Activated CD4-positive, alpha-beta T cell treated with anti-CD3 and anti-CD28 coated beads, Interleukin-2, amount 50 U/mL, for 48 hours (primary cell): ENCODE measurements at places on chromosomes 5 and 9.
A peak's percentile ranks its signal among the peaks of the same experiment; 100 is the strongest.

- DNase-seq, result no peak
These were observed 1478.3 kb upstream of the CDH9 start for GRCh38 chr5:28516722-28517121.

DNA sequence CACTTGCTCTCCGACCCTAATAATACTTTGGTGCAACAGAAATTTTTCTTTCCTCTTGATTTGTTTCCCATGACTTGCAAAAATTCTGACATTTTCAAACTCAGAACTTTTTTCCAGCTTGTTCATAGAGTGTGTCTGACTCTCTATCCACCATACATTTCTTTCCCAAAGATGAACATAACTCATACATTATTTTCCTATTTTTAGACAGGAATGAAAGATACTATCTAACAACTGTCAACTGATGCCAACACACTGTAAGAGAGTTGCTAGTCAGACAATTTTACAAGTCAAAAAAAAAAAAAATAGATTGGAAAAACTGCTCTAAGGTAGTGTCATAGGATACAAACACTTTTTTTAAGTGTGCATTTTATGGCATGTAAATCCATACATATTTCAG is 1001.0 kb upstream of the WWC1 start:
- DNase-seq, result no peak

DNA sequence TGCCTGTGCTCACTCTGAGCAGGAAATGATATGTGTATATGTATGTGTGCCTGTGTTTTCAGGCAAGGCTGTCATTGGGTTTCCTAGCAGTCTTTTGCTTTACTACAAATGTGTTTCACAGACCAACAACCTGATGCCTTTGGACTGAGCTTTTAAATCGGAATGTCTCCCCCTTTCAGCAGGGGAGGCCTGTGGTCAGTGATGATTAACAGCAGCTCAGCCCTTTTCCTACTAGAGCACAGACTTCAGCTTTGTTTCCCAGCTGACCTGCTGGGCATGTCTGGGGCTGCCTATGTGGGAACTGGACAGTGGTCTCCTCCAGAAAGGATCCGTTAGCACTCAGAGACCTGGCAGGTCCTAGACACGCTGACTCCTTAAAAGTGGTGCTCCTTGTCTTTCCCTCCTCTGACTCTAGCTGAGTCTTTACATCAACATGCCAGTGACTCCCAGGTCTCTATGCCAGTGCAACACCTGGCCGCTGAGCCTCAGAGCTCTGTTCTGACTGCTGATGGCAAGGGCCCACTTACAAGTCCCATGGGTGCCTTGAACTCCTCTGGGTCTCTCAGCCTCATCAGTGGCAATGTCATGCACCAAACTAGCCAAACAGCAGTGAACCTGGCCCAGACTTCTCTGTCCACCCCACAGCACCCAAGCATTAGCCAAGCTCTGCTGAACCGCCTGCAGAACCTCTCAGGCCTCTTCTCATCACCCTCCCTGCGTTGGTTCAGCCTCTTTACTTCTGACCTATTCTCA is 7.7 kb downstream of the MACROH2A1 start:
- no peak for DNase-seq

- DNase-seq, result no peak
These were observed 34.4 kb upstream of the TAF11L2 start for GRCh38 chr5:17463653-17464052.

DNA sequence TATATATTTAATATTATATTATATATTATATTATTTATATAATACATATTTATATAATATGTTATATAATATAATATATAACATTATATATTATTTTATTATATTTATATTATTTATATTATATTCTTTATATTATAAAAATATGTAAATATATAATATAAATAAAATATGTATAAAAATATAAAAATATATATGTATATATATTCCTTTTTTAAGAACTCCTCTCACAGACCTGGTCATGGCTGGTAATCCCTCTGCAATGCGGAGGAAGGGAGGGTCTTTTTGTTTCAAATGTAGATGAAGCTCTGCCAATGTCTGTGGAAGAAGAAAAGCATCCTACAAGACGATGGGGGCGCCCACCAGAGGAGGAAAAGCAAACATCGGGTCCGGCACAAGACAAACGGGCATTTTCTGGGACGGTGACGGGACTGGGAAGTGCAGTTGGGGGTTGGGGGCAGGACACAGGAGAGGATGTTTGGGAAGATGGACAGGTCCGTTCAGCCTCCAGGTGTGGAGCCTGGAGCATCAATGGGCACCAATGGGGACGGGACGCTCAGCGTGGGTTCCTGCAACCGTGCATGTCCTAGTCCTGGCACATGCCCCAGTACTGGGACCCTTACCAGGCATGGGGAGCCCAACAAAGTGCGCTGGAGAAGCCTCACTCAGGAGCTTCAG is 194.0 kb downstream of the IRX1 start:
- no peak for DNase-seq

DNA sequence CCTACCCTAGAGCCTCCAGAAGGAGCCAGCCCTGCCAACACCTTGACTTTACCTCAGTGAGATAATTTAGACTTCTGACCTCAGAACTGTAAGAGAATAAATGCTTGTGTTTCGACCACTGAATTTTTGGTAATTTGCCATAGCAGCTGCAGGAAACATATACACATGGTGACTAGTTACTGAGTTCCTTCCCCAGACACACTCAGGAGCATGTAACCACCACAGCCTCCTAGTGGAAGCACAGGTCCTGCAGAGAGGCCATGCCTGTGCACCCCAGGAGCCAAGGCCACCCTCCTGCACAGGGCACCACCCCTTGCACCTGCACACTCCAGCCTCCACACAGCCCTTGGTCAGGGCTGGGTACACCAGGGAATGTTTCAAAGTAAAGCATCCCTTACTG is 7.6 kb upstream of the CAMSAP1 start:
- no peak for DNase-seq

- peak; percentile 79 for DNase-seq
These were observed 10.5 kb downstream of the OR1K1 start for GRCh38 chr9:122810306-122810946.

DNA sequence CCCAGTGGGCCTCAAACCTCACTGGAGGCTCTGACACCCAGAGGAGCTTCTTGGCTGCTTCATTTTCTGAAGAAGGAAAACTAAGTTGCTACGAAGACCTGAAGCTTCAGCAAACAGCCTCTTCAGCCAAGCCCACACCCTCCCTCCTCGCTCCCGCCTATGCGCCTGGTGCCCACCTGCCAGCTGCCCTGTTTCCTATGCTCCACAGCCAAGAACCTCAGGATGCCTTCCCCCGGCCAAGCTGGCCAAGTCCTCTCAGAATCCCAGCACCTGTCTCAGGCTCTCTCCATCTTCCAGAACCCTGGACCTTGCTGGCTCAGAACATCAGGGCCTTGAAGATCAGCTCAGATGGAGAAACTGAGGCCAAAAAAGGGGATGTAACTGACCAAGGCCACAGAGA is 60.4 kb downstream of the STK10 start:
- no peak for DNase-seq

- DNase-seq, result no peak
These were observed 361.9 kb downstream of the SEMA5A start for GRCh38 chr5:9183992-9184391.

- DNase-seq, result no peak
These were observed 36.3 kb upstream of the GFPT2 start for GRCh38 chr5:180389252-180390101.

DNA sequence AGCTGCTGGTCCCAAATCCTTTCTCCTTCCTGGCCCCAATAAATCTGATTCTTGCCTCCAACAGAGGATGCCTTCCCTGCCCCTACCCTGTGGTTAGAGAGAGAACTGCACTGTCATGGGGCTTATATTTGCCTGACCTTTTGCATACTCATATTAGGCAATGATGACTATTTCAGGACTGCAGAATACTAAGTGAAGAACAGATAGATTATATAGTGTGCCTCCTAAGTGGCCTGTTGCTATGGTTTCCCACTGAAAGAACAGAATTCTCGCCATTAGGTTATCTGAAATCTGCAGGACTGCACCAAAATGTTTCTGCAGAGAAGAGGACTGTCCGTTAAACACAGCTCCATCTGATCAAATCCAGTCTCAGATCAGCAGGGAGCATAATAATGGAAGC is 87.3 kb upstream of the CCNG1 start:
- DNase-seq, result no peak

DNA sequence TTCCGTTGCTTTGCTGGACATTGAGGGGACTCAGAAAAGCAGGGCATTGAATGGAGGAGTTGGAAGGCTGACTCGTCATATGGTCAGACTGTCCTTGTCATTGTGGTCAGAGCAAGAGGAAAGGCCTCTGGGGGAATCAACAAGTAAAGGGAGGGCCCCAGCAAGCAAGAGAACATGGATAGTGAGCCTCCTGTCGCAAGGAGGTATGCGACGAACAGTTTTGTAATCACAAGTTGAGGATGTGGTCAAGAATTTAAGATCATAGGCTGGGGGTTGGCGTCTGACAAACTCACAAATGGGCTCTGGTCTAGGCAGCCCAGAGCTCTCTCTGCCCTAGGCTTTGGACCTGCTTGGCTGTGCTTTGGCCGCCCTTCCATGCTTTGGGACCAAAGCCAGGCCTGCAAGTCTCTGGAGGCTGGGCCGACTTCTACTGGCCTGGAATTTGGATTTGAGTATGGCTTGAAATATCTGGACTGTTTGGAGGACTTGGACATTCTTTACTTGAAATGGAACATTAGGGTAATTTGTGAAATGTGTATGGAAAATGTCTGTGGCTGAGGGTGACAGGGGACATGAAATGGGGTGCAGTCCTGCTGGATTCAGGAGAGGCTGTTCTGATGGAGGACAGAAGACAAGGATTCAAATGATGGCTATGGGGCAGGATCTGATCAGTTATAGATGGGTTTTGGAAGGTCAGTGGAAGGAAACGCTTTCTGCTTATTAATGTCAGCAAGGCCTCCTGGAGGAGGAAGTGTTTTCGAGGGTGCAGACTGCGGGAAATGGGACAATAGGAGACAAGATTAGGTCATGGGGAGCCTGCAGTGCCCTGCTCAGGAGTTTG is 19.2 kb upstream of the NDST1 start:
- no peak for DNase-seq

GRCh38 chr5:158375531-158375930 is 516.6 kb upstream of the CLINT1 start:
- DNase-seq, result no peak

GRCh38 chr9:27818348-27818747 is 245.1 kb upstream of the C9orf72 start:
- no peak for DNase-seq

DNA sequence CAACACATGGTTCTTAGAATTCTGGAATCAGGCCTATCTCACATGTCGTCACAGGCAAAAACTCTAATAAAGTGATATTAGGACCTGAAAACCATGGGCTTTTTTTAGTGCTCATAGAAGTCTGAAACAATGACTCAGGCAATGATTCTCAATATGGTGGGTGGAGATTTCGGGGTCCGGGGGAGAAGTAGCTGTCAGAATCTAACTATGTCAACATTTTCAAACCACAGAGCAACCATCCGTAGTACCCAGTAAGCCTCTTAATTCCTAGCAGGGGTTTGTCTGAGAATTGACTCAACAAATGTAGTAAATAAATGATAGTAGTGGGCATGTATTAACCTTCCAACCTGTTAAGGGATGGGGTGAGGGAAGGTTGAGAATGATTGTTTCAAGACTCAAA is 2.6 kb downstream of the AMACR start:
- peak; percentile 36 for DNase-seq

DNA sequence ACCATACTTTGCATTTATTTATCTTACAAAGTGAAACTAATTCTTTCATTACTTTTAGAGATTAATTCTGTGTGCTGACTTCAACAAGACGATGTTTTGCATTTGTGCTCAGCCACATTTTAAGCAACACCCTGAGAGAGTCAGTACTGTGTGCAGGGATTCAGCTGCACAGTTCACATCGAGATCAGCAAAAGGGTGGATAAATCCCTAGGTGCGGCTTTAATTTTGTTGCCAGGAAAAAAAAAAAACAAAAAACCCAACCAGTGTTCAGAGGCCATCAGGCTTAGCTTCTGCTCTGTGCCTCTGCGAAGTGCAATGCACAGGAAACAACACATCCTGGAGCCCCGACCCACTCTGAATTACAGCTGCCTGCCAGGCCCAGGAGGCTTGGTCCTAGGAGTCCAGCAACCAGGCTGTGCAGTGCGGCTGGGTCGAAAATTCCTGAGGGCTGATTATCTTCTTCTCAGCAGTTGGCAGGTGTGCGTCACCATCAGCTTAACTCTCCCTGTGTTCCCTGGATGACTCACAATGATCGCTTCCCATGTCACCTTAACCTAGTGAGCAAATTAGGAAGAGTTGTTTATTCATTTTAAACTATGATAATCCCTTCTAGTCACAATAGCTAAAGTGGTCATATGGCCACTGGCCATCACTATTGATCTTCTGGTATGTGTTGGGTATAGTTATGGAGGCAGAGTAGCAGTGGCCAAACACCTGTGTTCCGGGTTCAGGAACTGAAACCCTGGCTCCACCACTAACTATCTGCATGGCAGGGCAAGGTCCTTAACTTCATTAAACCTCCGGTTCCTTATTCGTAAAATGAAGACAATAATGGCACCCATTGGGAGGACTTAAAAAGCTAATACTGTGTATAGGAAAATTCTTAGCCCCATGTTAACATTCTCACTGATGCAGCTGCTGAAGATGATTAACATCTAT is 31.2 kb upstream of the NDUFB6 start:
- no peak for DNase-seq

DNA sequence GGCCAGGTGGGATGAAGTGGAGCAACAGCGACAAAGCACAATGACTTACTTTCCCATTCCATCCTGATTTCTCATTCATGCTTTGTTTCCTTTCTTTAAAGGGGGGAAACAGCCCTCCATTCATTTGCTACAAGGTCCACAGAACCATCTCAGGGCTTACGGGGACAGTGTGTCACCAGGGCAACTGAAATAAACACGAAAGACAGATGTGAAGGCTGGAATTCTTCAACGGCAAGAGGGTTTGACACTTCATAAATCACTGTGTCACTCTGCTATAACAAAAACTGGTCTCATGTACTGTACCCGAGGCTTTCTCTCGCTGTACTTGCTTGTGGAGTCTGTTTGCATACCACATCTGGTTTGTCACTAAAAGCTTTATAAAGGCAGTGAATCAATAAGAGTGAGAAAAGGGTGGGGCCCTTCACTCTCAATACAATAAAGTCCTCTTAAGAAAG is 150.8 kb downstream of the EFNA5 start:
- no peak for DNase-seq

GRCh38 chr5:138661291-138661960 is 86.2 kb upstream of the HSPA9 start:
- DNase-seq, result no peak

GRCh38 chr5:1495525-1495897 is 28.2 kb downstream of the LPCAT1 start:
- DNase-seq, result no peak

GRCh38 chr5:8458038-8458383 is 589.1 kb downstream of the MTRR start:
- peak; percentile 7 for DNase-seq

- DNase-seq, result no peak
These were observed 59.0 kb downstream of the UNC13B start for GRCh38 chr9:35220659-35221338.

DNA sequence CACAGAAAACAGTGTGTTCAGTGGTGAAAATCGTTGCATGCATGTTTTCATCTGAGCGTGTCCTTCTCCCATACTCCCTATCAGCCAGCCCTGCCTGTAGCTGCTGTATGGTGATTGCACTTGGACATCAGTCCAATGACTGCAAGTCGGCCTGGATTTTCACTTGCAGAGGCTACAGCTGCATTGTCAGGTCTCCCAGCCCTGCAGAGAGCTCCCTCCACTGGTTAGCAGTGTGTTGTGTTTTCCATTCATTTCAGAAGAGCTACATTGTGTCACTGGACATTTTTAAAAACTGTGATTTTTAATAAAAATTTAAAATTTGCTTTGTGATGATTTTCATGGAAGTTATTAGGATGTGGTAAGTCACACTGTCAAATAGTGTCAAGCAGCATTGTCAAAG is 96.6 kb downstream of the SYK start:
- no peak for DNase-seq

- no peak for DNase-seq
These were observed 3.6 kb downstream of the FGF18 start for GRCh38 chr5:171422902-171423663.
